ENCODE measurements at places on chromosomes 16 and 17.
A peak's percentile ranks its signal among the peaks of the same experiment; 100 is the strongest.

DNA sequence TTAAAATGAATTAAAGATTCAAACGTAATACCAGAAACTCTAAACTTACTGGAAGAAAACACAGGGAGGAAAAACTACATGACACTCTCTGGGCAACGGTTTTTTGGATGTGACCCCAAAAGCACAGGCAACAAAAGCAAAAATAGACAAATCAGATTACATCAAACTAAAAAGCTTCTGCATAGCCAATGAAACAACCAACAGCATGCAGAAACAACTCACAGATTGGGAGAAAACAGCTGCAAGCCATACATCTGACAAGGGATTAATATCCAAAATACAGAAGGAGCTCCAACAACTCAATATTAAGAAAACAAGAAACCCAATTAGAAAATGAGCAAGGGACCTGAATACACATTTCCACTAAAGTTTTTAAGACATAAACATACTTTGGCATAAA, 69.2 kb upstream of the ALOX12 start:
- H3K4me1 ChIP-seq, result peaks cover 15% of the 10 kb centered on the region
- H3K4me3 ChIP-seq, result no peak overlapping the region
- no peak for DNase-seq
- no peak overlapping the region for H3K27ac ChIP-seq

DNA sequence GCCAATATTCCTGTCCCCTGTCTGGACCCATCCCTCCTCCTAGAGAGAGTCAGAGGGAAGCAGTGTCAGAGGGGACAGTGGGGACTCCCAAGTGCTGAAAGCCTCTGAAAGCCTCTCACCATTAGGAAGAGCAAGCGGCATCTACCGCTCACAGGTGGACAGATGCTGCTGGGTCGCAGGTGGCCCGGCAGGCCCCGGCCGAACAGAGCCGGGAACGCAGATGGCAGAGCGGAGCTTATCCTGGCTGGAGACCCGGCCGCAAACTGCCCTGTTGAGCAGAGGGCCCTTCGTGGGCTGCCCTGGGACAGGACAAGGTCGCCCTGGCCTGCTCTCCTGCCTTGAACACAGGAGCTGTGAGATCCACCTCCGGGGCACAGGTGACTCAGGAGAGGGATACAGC, 23.0 kb upstream of the NAT9 start:
- H3K36me3 ChIP-seq, result peaks cover 100% of the 10 kb centered on the region
- no peaks in the 10 kb centered on the region for H3K4me1 ChIP-seq
- no peak overlapping the region for H3K27ac ChIP-seq
- no peak overlapping the region for H3K4me3 ChIP-seq

DNA sequence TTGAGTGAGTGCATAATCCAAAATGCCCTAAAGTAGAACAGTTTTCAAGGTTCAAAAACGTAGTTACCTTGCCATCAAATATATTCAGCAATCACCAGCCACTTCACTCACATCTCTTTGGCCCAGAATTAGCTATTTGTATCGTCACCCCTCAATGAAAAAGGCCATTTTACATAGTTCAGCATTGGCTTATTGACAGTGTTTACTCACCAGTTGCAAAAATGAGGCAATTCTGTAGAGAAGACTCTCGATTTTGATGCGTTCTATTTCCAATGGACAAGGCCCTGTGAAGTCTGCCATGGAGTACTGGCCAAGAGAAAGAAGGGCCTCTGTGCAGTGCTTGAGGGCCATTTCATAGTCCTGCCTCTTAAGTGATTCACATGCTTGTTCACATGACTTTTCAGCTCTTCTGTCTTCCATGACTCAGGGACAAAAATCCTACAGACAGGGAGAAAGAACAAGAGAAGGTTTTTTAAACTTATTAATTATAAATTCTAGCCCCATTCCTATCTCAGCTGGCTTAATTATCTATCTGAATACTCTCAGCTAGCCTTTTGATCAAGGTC, 26.5 kb downstream of the HELZ start:
- no peak overlapping the region for H3K4me3 ChIP-seq
- peaks cover 70% of the 10 kb centered on the region for H3K36me3 ChIP-seq
- H3K4me1 ChIP-seq, result peaks cover 13% of the 10 kb centered on the region
- H3K27ac ChIP-seq, result peak overlapping the region; percentile 25

DNA sequence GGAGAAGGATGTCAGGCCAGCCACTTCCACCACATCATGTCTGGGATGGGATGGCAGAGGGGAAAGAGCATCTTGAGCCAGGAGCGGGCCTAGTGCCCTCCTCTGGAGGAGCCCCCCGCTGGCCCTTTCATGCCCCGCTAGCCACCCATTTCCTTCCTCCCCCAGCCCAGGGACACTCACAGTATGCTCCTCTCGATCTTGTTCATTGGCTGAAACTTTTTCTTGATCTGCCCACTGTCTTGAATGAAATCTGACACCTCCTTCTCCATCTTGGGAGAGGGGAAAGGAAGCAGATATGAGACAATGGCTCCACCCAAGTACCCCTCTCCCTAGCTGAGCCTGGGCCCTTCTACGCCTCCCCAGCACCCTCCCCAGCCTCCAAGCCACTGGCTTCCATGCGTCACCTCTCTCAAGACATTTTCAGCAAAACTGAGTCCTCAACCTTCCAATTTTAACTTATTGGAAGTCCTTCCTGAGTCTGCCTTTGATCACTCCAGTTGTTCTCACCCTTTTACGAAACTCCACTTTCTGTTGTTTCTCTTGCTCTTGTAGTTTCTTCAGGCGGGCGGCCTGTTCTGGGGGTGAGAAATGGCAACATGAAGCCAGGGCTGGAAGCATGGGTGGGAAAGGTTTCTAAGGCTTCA, 7.2 kb downstream of the SPAG7 start:
- no peak overlapping the region for H3K27ac ChIP-seq
- H3K4me1 ChIP-seq, result peaks cover 17% of the 10 kb centered on the region
- no peaks in the 10 kb centered on the region for H3K27me3 ChIP-seq
- H3K4me3 ChIP-seq, result no peak overlapping the region

- no peak for DNase-seq
- no peaks in the 10 kb centered on the region for H3K4me1 ChIP-seq
- no peak overlapping the region for H3K27ac ChIP-seq
- H3K36me3 ChIP-seq, result no peaks in the 10 kb centered on the region
- no peak overlapping the region for H3K4me3 ChIP-seq
- H3K27me3 ChIP-seq, result no peaks in the 10 kb centered on the region
Measured at GRCh38 chr17:70677783-70678647, 508.7 kb downstream of the KCNJ2 start.

DNA sequence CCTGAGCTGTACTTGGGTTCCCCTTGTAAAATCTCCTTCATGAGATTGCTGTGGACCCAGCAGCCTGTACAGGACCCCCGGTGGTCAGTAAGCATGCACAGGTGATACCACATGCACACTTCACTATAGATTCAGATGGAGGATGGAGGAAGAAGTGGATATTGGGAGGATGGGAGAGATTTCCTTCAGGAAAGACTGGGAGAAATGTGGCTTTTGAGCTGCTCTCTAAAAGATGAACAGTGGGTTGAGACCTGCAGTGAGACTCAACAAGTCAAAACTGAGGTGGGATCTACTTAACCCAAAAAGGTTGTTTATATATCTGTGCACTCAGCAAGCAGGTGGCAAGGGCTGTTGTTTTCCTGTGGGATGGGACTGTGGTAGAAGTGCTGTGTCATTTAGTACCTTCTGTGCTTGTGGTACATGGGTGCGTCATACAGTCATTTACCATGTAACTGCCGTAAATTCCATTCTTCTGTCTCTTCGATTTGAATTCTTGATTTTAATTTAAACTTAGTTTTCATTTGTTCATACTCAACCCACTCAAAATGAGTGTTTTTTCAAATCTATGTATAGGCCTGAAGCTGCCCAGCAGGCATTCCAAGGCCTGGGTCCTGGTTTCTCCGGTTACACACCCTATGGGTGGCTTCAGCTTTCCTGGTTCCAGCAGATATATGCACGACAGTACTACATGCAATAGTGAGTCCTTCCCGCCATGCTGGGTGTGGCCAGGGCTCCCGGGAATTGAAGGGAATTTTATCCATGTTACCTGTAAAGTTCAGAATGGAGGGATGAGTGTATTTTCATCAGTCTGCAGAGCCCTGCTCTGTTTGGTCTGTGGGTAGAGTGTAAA, 6.9 kb downstream of the HERPUD1 start:
- peaks cover 99% of the 10 kb centered on the region for H3K36me3 ChIP-seq
- peak overlapping the region; percentile 24 for H3K27ac ChIP-seq
- DNase-seq, result no peak
- peaks cover 14% of the 10 kb centered on the region for H3K4me1 ChIP-seq

DNA sequence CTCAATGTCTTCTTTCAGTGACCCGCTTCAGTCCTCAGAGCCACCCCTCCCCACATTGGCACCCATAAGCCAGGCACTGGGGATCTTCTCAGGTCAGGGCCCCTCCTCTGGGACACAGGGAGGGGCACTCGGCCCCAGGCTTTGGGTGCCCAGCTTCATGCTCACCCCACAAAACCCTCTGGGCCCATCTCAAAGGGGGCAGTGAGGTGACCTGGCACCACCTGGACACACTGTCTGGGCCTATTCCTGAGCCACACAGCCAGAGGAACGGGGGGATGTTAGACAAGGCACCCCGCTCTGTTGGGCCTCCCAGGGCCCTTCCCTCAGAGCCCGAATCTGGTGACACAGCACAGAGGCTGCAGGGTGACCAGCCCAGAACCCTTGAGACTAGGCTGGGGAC, 36.1 kb downstream of the TNFRSF13B start:
- no peaks in the 10 kb centered on the region for H3K27me3 ChIP-seq
- DNase-seq, result no peak
- H3K4me1 ChIP-seq, result no peaks in the 10 kb centered on the region

GRCh38 chr17:63966646-63967264, 6.0 kb downstream of the SCN4A start:
- no peak overlapping the region for H3K4me3 ChIP-seq
- DNase-seq, result no peak
- peaks cover 1% of the 10 kb centered on the region for H3K4me1 ChIP-seq
- no peak overlapping the region for H3K27ac ChIP-seq
- no peaks in the 10 kb centered on the region for H3K27me3 ChIP-seq

All from CD14-positive monocyte (primary cell).